ENCODE measurements at places on chromosomes 13 and 19. TPM values are rescaled to one million over a fixed set of nuclear protein-coding genes. Genes with fewer than 3 reads are reported as not detected.

The CAMSAP3 gene
- 0.43 TPM for total RNA-seq

The PLIN4 gene
- total RNA-seq, result 1.4 TPM

The ZNF878 gene
- 1.5 TPM for total RNA-seq

The SYCN gene
- total RNA-seq, result not detected

The ZNF561 gene
- 18.4 TPM for total RNA-seq

The NTN5 gene
- total RNA-seq, result not detected

The TEAD2 gene
- 54.3 TPM for total RNA-seq

The ANGPTL8 gene
- total RNA-seq, result not detected

The NCR1 gene
- not detected for total RNA-seq

The ZNF607 gene
- total RNA-seq, result 7.0 TPM

The ANKRD24 gene
- 0.12 TPM for total RNA-seq

The TSHZ3 gene
- total RNA-seq, result 5.4 TPM

The COMP gene
- total RNA-seq, result 0.08 TPM

The TRAPPC2B gene
- total RNA-seq, result 39.0 TPM

The ATG4D gene
- 18.6 TPM for total RNA-seq

The SWSAP1 gene
- 1.0 TPM for total RNA-seq

The SLC15A1 gene
- not detected for total RNA-seq

The ZNF793 gene
- total RNA-seq, result 3.3 TPM

The LILRB2 gene
- not detected for total RNA-seq

The DUS3L gene
- 28.1 TPM for total RNA-seq

The C13orf42 gene
- total RNA-seq, result not detected

The WDR88 gene
- not detected for total RNA-seq

The TMEM221 gene
- total RNA-seq, result 1.1 TPM

The CLN5 gene
- total RNA-seq, result 21.3 TPM

The CGB1 gene
- 11.4 TPM for total RNA-seq

The ZNRF4 gene
- not detected for total RNA-seq

The KANK3 gene
- 0.04 TPM for total RNA-seq
